ENCODE measurements at places on chromosomes 7 and 10.

DNA sequence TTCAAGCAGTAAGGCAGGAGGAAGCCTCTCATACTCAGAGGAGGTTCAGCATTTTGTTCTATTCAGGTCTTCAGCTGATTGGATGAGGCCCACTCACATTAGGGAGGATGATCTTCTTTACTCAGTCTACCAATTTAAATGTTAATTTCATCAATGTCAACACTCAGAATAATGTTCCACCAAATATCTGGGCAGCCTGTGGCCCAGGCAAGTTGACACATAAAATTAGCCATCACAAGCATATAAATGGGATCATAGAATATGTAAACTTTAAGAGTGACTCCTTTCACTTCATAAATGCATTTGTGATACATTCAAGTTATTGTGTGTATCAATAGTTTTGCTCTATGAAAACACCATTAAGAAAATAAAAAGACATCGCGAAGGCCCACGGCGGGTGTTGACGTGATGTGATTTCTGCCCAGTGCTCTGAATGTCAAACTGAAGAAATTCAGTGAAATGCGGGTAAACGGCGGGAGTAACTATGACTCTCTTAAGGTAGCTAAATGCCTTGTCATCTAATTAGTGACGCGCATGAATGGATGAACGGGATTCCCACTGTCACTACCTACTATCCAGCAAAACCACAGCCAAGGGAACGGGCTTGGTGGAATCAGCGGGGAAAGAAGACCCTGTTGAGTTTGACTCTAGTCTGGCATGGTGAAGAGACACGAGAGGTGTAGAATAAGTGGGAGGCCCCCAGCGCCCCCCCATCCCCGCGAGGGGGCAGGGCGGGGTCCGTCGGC is 536.1 kb upstream of the AUTS2 start:
- DNase-seq: no peak

GRCh38 chr7:149297034-149297755 is 35.2 kb downstream of the ZNF783 start:
- no peak for DNase-seq

DNA sequence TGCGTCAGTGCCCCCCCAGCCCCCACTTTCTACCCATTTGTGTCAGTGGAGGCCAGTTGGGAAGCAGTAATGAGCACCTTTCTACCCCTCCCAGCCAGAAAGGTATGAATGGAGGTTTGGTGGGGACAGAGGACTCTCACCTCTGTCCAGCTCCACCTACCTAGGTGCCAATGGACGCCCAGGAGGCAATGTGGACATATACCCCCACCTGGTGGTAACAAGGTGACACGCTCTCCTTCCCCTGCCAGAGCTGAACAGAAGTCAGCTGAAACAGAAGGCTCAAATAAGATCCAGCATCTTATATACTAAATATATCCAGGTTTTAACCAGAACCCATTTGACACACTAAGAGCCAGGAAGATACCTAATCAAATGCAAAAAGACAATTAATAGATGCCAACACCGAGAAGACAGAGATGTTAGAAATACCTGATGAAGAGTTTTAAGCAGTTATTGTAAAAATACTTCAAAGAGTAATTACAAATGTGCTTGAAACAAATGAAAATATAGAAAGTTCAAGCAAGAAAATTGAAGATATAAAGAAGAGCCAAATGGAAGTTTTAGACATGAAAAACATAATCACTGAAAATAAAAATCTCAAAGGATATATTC is 18.4 kb upstream of the SORCS3 start:
- DNase-seq: no peak

DNA sequence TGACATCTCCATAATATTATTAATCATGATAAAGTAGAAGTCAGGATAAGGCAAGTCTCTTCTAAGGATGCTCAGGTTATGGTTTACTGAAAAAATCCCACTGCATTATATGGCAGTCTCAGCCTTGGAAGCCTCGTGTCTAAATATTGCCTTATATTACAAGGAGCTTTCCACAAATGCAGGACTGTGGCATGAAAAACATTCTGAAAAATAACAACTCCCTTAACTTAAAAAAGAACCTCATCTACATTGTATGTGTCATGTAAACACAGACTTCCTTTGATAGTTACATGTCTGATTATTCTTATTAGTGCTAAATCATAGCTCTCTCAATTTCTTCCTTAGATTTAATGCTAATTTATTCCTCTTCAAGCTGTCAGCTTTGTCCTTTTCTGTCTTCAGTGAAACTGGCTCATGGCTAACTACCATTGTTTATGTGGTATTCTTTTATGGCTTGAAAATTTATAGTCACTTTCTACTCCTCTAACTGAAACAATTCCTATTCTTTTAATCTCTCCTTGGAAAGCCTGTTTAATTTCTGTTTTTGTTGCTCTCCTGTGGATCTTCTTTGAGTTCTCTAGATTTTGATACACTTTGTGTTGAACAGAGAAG is 156.1 kb downstream of the KIF20B start:
- DNase-seq: no peak

GRCh38 chr7:10101351-10101750 is 872.3 kb upstream of the PHF14 start:
- DNase-seq: no peak
